ENCODE measurements at places on chromosomes 1 and 21. TPM values are rescaled to one million over a fixed set of nuclear protein-coding genes. Genes with fewer than 3 reads are reported as not detected.

GRCh38 chr1:96934282-96934681, 212.7 kb downstream of the PTBP2 start:
- DNase-seq = no peak

GRCh38 chr1:202235856-202236837, 42.5 kb downstream of the LGR6 start:
- DNase-seq = peak; percentile 89

- DNase-seq = no peak
Observed at GRCh38 chr1:237737938-237738610, 152.6 kb downstream of the ZP4 start.

DNA sequence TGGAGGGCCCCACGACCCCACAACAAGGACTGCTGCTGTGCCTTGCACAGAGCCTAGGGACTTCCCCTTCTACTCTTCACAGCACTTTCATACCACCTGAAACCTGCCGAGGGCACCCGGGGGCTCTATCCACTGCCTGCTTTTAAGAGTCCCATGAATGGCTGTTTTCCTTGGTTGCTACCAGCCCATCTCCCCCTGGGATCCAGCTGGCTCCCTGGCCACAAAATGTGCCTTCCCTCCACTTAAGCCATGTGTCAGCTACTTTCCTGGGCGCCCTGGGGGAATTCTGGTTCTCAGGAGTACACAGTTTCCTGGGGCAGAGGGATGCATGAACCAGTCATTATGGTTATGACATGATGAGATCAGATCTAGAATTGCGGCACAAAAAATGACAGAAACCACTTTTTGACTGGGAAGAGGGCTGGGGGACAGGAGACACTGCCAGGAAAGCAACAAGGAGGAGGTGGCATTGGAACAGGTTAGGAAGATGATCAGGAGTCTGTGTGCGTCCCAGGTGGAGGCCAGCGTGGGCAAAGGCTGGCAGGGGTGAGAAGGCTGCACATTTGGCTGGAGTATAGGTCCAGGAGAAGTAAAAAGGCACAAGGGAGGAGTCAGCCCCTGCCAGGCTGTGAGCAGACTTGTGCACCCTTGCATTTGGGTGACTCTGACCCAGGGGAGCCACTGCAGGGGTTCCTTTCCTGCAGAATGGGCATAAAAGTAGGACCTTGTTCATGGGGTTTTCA, 3.2 kb upstream of the TNFRSF8 start:
- no peak for DNase-seq

GRCh38 chr1:244062156-244062725, 11.2 kb downstream of the ZBTB18 start:
- no peak for DNase-seq

DNA sequence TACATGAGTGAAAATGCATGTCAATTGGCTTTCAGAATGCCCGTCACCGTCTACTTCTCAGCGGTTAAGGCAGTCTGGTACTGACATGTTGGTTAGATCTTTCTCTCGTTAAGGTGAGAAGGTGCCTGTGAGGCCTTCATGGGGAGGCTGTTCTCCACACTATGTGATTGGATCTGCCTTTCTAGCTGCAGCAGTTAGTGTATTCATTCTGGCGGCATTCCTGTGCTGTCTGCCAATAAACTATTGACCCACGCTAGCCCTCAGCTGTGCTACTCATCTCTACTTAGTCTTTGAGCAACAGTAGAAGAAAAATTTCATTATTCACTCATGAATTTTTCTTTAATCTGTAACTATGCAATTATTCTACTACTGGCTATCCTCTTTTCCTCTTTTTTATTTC, 32.0 kb downstream of the CCSAP start:
- DNase-seq = no peak

GRCh38 chr1:200029035-200029821, 1.7 kb downstream of the NR5A2 start:
- DNase-seq = peak; percentile 28

DNA sequence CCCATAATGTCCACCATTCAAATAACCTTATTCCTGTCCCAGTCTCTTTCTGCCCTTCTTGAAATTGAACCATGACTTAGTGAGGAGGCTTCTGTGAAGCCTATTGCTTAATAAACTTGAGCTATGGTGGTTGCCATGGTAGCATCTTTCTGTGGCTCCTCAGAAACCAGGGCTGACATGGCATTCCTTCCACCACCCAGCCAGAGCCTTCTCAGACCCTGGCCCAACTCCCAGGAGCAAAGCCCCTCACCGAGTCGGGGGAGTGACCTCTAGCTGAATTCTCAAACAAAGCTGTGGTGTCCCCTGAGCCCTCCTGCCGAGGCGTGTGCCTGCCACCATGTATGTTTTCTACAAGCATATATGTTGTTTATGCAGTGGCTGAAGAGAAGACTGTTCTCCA, 259.1 kb downstream of the CACNA1E start:
- no peak for DNase-seq

DNA sequence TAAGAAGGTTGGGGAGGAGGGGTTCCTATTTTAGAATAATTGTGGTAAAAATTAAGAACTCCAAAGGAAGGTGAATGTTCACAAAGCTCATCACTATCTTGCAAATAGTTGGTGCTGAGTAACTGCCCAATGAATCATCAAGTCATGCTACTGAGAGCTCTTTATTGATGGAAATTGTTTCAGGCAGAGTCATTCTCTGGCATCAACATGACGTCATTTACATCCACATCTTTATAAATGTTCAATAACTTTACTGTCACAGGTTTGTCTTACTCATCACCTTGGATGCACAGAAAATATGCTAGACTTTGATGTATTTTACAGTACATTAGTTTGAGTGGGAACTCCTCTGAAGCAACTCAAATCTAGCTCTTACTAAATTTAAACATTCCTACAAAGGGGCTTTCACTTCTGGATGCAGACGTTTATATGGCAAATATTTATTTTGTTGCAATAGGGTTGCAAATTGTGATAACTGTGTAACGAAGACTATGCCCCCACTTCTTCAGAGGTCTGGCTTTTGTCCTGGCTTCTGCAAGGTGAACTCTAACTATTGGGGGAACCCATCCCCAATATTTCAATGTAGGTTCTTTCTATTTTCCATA, 273.7 kb upstream of the AJAP1 start:
- peak; percentile 21 for DNase-seq

DNA sequence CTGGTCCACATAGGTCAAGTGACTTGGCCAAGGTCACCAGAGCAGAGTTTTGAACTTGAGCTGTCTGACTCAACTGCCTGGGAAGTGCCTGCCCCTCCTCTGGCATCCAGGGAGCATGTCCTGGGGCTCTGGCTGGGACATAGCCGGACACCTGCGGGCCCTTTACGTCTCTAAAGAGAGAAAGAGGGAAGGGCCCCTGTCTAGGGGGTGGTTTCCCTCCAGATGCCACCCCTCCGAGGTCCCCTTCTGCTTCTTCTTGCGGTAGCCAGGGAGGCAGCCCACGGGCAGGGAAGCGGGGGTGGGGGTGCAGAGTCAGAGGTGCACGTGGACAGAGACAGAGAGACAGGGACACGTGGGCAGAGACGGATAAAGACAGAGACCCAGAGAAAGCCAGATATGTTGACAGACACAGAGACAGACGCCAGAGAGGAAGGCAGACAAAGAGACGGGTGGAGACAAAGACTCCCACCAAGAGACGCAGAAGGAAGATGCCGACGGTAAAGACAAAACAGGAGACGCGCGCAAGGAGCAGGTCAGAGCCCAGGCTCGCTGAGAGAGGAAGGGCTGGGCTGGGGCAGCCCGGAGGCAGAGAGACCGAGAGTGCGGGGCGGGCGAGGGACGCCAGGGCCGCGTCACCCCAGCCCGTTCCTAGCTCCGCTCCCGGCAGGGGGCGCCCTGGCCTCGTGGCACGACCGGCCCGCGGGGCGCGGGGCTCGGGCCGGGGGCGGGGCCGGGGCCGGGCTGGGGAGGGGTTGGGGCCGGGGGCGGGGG, 458 bp upstream of the ALPL start:
- peak; percentile 21 for DNase-seq

DNA sequence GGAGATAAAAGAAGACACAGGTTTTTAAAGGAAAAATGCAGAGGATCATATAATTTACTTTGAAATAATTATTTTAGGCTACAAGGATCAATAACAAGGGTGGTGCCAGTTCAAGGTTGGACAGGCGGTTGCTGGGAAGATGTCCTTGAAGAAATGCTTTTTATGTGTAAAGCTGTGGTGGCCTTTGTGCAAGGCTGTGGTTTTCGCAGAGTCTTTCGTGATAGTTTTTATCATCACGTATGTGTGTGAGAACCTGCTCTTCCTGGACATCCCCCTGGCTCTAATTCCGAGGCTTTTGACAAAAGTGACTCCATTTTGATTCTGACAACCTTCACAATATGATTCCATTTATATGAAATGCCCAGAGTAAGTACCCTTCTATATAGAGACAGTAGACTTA, 85.8 kb upstream of the COG2 start:
- no peak for DNase-seq

- DNase-seq = no peak
Observed at GRCh38 chr1:165862448-165862847, 35.0 kb downstream of the UCK2 start.

DNA sequence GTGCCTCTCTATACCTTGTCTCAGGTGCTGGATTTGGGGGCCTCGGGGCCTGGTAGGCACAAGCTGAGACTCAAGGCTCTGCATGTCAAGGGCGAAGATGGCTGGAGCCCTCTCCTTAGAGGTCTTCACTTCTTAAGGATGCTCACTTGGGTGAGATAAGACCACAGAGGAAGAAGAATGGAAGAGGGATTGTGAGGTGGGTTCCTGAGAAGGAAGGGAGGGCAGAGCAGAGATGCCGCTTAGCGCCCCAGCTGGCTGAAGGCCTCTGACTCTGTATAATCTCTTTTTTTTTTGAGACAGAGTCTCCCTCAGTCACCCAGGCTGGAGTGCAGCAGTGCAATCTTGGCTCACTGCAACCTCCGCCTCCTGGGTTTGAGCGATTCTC, 32.2 kb downstream of the SOX13 start:
- DNase-seq = no peak

Gene OR6K3
- not detected for polyA plus RNA-seq

Gene LHX8
- not detected for polyA plus RNA-seq

Gene ICOSLG
- polyA plus RNA-seq = 3.3 TPM

Gene FYB2
- not detected for polyA plus RNA-seq

Measured in mammary epithelial cell (primary cell).